SHP77 treated with DMSO at 0.1 percent for 48 hours (cell line): ENCODE measurements at places on chromosomes 2 and 18.

DNA sequence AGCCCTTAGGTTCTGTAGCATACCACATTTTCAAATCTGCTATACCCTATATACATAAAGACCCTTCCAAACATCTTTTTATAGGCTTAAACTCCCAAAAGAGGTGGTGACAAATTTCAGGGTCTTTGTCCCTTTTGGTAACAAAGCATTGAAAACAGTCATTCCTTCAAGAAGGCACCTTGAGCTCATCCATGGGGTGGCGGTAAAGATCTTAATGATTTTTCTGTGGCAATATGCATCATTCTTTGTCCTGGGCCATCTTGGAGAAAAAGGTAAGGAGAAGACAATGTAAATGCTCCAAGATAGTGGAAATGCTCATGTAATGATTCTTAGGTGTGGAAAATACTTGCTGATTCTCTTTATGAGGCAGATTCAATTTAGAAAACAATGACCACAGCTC, 890.5 kb downstream of the CNTNAP5 start:
- no peak for DNase-seq

DNA sequence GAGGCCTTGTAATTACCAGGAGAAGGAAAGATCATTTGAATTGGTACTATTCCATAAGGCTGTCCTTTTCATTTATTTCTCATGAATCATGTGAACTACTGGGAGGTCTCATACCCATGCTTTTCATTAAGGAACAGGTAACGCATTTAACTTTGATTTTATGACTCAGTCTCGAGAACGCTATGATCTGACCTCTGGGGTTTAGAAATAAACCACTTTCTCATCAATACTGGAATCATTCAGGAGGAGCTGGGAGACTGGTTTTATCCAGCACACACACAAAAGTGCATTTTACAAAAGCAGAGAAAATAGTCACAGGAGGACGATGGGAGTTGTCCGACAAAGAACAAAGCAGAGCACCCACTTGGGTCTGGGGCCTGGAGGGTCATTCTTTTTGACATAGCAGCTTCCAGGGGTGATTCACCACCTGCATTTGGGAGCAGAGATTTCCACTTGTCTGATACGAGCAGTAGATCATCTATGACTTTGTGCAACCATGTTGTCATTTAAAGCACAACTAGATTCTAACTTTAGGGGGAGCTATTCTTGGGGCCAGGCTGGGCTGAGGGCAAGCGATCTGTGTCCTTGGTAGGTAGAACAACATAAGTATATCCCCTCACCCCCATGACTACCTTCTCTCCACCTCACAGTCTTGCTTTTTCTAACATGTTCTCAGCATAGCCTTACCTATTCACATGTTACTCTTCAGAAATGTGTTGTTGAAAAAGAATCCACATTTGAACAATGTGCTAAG, 95.9 kb upstream of the SCG2 start:
- no peak for DNase-seq

GRCh38 chr18:44325903-44326635, 354.6 kb upstream of the SETBP1 start:
- peak; percentile 2 for DNase-seq

DNA sequence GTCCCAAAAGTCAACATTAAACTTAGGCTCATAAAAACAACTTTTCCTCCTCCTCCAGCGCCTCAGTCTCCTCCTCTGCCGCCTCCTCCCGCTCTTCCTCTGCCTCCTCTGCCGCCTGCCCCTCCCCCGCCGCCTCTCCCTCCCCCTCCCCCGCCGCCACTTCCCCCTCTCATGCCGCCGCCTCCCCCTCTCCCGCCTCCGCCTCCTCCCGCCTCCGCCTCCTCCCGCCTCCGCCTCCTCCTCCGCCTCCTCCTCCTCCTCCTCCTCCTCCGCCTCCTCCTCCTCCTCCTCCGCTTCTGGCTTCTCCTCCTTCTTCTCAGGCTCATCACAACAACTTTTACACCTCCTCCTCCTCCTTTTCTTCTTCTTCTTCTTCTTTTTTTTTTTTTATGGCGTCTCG, 599.9 kb downstream of the TMEM182 start:
- DNase-seq, result no peak

- no peak for DNase-seq
Observed at GRCh38 chr2:228092056-228092455, 89.4 kb downstream of the SPHKAP start.

DNA sequence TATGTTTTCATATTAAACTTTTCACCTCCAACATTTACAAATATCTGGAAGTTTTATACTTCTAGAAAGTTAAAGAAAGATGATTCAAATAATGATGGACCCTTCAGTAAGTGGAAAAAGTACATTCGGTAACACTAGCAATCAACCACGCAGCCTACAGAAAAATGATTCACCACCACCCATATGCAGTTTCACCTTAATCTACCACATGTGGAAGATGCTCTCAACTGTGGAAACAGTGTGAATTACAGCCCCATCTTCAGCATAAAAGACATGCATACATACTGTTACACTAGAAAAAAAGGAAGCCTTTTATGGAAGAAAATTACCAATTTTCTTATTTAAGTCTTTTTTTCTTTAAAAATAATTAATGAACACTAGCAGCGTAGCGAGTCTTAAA, 1.1 kb downstream of the SLC38A11 start:
- no peak for DNase-seq

- no peak for DNase-seq
Observed at GRCh38 chr2:218125626-218126080, at the start of gene CXCR2. CXCR2 (plus strand) TSS chr2:218126028; CDS start chr2:218134802, 8,774 bp downstream.

GRCh38 chr2:188773075-188773474, 201.1 kb upstream of the COL3A1 start:
- DNase-seq, result peak; percentile 39
